ENCODE measurements at places on chromosomes 1 and 21.

DNA sequence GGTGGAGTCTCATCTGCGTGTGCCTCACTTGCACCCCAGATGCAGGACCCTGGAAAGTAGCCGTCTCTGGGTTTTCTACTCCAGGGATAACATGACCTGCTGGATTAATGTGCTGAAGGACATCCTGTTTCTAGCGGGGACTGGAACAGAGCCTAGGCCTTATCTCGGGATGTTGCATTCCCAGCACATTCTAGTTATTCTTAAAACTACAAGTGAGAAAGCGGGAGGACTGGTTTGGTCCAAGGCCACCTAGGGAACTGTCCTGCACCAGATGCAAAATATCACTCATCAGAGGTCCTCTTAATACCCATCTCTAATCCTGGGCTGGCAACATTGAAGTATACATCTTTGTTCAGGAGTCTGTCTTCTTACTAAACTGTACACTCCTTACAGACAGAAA lies 179.9 kb downstream of the ZC3H11B start:
- DNase-seq, result no peak

- DNase-seq, result no peak
These were observed 115.2 kb downstream of the KIAA0319L start for GRCh38 chr1:35441926-35442579.

DNA sequence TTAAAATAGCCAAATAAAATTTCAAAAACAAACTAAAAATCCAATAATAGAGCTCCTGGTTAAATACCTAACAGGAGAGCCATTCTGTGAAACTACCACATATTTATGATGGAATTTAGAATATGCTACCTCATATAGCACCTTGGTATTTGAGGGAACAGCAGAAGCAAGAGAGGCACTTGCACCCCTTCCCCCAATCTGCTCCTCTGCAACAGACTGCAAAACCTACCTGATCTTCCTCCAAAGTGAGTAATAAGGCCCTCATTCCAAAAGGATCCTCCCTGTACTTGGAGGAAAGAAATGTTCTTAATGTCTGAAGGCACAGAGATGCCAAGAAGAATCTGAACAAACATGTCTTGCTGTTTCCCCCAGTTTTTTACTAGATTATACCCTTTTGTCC lies 28.1 kb upstream of the RNPC3 start:
- DNase-seq, result no peak

- no peak for DNase-seq
These were observed 1.1 kb downstream of the FALEC start for GRCh38 chr1:150516616-150517015.

DNA sequence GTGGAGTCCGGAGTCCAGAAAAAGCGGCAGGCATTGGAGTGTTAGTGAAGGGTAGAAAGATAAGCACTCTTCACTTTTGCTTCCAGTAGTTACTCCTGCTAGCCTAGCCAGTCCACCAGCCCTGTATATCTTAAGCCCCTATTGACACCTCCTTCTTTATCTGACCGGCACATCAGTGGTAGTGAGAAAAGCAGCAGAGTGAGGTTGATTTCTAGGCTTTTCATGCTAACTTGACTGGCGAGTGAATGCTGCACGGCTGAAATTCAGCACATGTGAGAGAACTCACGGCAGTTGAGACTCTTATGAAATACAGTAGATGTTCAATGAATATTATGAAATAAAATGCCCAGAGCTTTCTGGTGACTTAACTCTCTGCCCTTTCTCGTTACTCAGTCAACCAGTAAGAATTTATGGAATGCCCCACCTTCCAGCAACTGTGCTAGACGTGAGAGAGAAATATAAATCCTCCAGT lies 128.2 kb downstream of the CACHD1 start:
- no peak for DNase-seq

- DNase-seq, result no peak
These were observed 53.3 kb upstream of the COL18A1 start for GRCh38 chr21:45351526-45352275.

DNA sequence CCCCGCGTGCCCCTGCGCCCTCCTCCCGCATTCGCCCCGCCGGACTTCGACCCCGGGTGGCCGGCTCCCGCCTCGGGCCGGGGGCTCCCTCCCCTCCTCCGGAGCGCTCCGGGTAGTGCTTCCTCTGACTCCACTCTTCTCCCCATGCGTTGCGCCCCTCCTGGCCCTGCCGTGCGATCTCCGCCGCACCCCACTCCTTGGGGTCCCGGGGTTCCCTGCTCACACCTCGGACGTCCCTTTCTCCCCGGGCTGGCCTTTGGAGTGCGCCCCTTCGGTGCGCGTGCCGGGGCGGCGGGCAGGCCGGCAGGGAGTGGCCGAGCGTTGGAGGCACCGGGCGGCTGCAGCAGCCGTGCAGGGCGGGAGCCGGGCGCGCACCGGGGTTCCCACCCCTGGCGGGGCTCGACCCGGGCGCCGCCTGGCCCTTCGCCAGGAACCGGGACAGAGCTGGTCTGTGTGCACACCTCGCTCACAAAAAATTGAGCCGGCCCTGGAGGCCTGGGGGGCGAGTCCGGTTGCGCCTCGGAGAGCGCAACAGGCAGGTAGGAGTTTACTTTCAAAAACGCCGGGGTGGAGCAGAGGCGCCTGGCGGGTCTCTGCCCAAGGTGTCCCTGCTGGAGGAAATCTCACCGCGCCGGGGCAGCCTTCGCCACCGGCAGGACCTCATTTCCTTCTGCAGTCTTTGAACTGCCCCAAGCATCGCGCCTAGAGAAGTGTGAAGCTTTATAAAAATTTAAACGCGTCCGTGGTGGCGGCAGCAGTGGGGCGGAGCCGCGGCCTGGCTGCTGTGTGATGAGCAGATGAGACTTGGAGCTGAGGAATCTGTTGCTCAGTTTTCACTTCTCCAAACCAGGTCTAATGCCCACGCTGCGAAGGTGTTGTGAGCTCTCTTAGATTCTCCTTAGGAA lies 650 bp downstream of the VANGL1 start:
- peak; percentile 36 for DNase-seq

DNA sequence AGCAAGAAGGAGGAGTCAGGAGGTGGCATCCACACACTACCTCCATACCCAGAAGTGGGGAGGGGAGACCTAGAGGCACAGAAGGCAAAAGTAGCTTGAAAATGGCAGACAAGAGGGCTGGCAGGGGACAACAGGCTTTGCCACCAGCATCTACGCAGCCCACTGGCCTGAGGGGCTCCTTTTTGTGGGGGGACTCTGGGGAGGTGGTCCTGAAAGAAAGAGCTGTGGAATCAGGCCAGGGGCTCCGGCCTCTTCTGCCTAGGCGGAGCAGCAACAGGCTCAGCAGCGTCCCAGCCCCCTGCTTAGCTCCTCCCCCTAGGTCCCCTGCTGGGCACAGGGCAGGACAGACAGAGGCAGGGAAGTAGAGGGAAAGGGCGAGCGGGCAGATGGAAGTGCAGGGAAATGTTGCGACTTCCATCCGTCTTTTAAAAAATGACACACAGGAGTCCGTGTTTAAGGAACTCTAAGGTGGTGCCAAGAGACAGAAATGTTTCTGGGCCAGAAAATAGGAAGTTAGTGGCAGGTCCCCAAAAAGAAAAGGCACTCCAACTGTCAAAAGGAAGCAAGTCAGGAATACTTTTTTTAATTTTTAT lies 10.0 kb upstream of the LEFTY2 start:
- DNase-seq, result no peak

- DNase-seq, result no peak
These were observed 94.5 kb upstream of the RAVER2 start for GRCh38 chr1:64650411-64650810.

- no peak for DNase-seq
These were observed 74.8 kb upstream of the LRRN2 start for GRCh38 chr1:204760350-204760749.

- DNase-seq, result no peak
These were observed 24.2 kb upstream of the CTBS start for GRCh38 chr1:84598418-84598817.

DNA sequence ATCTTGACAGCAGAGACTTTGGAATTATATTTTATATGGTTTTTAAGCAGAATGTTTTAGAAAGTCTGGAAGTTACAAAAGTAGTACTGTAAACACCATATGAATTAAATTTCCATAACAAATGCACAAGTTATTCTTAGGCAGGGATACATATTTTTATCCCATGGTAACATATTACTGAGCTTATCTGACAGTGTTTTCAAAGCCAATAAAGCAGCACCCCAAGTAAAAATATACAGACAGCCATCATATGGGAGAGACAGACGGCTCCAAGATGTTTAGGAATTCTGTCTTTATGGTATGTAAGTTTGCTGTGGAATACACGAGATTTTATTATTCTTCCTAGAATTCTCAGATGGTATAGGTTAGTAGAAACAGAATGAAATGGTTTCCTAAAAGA lies 12.0 kb upstream of the GNG4 start:
- DNase-seq, result no peak

- no peak for DNase-seq
These were observed 65.5 kb upstream of the CR1L start for GRCh38 chr1:207579436-207579799.

DNA sequence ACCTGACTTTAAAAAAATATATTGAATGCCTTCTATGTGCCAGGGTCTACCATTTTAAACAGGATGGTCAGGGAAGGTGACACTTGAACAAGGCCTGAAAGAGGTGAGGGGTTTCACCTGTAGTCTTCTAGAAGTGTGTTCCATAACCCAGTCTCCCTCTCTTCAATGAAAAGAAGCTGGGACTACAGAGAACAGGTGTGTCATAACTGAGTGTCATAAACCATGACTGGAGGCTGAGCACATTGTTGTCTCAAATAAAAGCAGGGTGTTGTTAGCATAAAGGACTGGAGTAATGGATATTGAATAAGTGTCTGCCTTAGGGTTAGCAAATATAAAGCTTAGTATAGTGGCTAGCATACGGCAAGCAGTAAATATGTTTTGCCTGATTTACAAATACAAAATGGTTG lies 65.4 kb downstream of the SYDE2 start:
- DNase-seq, result no peak

DNA sequence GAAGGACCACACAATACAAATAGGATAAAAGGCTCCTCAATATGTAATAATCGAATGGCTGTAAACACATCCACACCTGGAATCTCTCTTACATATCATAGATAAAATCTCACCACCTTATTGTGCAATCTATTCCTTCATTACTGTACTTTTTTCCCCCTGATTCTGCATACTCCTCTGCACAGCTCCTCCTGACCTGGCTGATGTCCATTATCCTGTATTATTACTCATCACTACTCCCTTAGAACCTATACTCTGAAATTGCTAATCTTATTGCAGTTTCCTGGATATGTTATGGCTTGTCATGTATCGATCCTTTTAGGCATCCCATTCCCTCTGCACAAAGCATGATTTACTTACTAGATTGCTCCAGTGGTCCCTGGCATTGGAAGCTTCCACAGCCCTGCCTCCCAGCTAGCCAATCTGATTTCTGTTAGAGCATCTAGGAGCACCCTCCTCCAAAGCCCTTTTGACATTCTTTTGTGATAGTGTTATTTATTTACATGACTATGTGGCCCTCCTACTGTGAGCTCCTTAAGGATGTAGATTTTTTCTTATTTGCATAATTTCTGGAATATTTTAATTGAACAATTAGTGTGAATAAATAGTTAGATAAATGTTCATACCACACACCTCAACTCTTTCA lies 24.2 kb upstream of the PHGDH start:
- DNase-seq, result no peak

- no peak for DNase-seq
These were observed 852 bp downstream of the FAAH start for GRCh38 chr1:46394872-46395465.

DNA sequence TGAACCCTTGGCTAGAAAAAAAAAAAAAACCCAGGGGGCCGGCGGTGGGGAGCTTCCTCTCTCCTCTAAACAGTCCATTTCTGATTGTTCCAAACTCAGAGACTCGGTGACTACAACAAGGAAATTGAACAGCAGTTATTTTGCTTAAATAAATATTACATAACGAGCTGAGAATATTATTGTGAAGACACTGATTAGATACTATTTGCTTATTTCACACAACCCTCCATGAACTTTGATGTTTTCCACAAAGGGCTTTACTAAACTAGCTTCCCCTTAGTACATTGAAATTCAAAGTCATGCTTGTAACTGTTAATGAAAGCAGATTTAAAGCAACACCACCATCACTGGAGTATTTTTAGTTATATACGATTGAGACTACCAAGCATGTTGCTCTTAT lies at the start of gene CFHR5:
Gene CFHR5, plus strand, starts transcription at position 279 of the 400 bp plus-strand sequence. Its CDS starts 109 bp downstream, at position 388.
- no peak for DNase-seq

DNA sequence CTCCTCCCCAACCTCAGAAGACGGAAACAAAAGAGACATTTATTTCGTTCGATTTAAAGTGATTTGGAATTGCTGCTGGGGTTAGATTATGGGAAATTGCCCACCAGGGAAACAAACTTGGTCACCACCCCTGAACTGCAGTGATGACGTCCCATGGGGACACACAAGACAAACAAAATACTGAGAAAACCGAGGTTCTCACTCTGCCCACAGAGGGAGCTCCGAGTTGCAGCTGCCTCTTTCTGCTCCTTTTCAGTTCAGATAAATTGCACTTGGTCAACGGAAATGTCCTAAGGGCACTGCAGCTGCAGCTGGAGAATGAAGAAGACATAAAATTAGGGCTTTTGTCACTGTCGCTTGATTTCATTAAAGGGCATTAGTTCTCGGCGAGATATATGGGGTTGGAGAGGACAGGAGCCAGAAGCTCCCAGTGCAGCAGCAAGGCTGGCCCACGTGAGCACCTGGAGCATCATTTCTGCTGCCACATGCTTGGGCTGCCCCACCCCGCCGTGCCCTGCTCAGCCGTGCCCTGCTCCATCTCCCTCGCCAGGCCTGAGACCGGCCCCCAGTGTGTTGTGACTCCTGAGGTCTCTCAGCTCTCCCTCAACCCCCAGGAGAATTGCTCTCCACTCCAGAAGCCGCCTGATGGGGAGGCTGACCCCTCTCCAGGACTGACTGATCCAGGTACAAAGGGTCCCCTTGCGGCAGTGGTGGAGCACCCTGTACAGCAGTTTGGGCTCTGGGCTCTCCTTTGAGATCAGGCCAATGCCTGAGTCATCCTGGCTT lies 231.7 kb upstream of the AJAP1 start:
- peak; percentile 28 for DNase-seq

DNA sequence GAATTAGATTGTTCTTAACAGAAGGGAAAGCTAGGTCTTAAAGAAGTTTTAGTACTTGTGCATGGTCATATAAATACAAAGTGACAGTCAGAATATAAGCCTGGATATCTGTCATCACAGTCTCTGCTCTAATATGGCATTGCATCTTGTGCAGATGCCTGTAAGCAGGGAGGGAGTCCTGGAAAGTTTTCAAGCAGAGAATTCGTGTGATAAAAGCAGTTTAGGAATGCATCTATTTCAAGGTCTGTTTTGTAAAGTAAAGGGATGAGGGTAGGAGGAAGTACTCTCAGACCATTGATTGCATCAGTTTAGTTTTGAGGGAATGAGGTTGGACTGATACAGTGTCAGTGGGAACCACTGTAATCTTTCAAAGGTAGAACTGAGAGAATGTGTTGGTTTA lies 30.6 kb downstream of the IARS2 start:
- no peak for DNase-seq

Data from left renal cortex interstitium (tissue), 4 donors.